ENCODE measurements at places on chromosomes 3 and 15.

DNA sequence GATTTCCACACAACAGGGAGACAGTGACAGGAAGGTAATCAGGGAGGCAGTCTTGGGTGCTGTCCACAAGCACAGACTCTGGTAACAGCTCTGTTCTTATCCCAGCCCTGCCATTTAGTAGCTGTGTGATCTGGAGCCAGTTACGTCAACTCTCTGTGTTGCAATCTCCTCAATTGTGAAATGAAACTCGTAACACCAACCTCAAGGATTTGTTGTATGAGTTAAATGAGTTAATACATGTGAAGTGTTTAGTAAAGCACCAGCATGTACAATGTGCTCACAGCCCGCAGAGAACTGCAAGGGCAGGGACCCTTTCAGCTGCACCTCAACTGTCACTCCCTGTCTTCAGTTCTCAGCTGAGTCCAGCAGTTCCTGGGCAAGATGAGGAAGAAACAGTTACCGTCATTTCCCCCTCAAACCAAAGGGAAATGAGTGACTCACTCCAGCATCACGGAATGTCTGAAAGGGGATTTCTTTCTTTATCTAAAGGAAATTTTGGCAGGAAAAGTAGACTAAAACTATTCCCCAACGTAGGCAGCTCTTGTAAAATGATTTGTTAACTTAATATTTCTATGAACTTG lies 39.9 kb upstream of the MB21D2 start:
- peak; percentile 62 for DNase-seq

DNA sequence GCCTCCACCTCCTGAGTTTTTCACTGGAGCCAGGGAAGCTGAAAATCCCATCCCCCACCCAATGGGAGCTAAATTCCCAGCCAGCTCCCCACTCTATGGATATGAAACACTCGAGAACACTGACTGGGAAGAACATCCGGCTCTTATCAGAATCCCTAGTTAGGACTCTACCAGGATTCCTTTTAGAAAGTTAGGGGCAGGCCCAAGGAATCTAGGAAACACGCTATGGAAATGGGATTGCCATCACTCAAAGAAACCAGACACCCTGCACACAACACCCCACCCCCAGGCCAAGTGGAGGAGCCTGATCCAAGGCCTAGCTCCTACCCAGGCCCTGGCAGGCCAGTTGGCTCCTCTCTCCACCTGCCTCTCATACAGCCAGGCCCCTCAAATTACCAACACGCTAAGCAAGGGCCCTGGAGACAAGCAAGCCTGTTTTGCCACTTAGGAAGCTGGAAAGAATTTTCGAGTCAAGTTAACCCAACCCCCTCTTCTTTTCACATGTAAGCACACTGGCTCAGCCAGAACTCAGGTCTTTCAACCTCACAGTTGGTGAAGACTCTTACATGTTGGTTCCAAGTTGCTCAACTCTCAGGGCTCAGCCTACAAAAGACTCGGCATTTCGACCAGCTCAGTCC lies 75.5 kb downstream of the RBPMS2 start:
- DNase-seq = peak; percentile 44

DNA sequence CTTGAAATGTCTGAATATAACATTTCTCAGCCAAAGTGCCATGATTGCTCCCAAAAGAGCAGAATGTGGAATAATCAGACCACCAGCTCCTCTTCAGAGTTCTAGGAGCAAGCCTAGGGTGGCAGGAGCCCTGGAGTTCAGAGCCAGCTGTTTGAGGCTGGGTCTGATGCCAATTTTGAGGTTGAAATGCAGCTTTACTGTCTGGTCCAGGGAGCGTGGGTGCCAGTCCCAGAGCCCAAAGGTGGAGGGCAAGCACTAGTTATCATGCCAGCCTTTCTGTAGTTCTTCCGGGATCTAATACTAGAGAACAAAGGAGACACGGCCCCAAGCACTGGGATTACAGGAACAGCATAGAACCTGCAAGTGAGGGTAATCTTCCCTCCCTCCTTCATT lies 69.3 kb downstream of the TNFAIP8L3 start:
- DNase-seq = no peak

- no peak for DNase-seq
Observed at GRCh38 chr15:78440375-78441373, 2.7 kb downstream of the IREB2 start.

- DNase-seq = peak; percentile 45
Observed at GRCh38 chr15:65460741-65461347, 38.1 kb upstream of the IGDCC4 start.

DNA sequence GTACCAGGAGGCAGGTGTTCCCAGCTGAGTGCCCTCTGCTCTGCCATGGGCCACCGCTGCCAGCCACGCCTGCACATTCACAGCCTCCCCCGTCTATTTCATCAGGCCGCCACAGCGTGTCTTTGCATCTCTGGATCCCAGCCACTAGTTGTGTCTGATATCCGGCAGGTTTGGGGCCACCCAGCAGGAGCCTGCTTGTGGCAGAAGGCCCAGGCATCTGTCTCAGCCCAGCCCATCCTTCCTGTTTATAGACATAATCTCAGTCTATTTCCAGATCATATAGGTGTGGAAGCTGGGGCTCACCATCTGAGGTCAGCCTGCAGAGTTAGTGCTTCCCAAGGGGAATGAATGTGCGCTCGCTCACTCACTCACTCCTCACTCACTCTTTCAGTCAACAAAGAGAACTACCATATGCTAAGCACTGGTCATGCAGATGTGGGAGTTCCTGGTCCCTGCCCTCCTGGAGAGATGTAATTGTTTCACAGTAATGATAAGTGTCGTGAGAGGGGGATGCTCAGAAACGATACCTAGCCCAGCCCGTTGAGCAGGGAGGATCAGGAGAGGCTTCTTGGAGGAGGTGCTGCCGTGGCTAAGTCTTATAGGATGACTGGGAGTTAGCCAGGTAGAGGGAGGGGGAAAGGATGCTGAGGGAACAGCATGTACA lies 60.6 kb downstream of the FGD5 start:
- DNase-seq = peak; percentile 6

DNA sequence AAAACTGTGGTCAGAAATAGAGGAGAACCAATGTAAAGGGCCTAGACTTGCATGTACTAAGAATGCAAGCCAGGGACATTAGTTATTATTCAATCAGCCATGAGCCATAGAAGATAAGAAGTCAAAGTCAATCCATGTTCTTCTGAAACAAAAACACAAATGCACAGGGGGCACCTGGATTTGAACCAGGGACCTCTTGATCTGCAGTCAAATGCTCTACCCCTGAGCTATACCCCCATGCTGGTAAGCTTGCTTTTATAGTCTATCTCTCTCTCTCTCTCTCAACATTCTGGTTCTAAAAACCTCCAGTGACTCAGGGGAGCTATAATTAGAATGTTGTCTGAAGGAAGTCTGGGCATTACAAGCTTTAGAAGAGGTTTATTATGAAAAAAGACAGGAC lies 85.6 kb upstream of the ACP3 start:
- DNase-seq = peak; percentile 71

GRCh38 chr3:33957176-33957575 lies 158.7 kb downstream of the PDCD6IP start:
- no peak for DNase-seq

DNA sequence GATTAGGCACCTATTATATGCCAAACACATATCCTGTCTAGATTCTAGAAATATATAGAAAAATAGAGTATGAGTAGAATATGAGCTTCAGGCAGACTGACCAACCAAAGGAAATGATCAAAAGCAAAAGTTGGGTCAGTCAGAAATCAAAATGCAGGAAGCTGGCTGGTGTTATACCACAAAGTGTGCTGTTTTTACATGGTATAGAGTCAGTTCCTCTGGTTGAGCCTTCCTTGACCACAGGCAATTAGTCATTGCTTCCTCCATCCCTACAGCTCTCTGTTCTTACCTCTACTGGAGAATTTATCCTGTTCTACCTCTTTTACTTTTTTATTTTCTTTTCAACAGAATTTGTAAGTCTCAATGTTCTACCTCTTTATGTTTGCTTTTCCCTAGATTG lies 149.8 kb downstream of the TMCO5A start:
- DNase-seq = peak; percentile 49

- DNase-seq = peak; percentile 64
Observed at GRCh38 chr15:63232405-63232804, 43.0 kb downstream of the RAB8B start.

- no peak for DNase-seq
Observed at GRCh38 chr3:12964711-12965612, 108.3 kb downstream of the IQSEC1 start.

- peak; percentile 59 for DNase-seq
Observed at GRCh38 chr3:55156851-55157650, 229.2 kb upstream of the LRTM1 start.

- DNase-seq = peak; percentile 53
Observed at GRCh38 chr15:85646538-85647091, 148.1 kb downstream of the KLHL25 start.

- no peak for DNase-seq
Observed at GRCh38 chr3:136186344-136186743, 9.8 kb downstream of the MSL2 start.

DNA sequence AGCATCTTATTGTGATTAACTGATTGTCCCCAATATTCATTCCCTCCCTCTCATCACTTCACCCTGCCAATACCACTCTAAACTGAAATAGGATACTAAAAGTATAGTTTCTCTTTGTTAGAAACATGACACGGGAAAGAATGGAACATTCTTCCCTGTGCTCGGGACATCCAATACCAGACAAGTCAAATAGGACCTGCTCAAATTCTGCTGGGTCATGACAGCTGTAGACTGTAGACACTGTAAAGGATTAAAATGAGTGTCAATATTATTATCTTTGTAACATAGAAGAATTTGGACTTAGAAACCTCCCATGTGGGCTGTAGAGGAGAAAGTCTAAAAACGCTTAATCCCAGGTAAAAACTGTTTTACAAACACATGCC lies 315.0 kb upstream of the NR2E3 start:
- DNase-seq = no peak

DNA sequence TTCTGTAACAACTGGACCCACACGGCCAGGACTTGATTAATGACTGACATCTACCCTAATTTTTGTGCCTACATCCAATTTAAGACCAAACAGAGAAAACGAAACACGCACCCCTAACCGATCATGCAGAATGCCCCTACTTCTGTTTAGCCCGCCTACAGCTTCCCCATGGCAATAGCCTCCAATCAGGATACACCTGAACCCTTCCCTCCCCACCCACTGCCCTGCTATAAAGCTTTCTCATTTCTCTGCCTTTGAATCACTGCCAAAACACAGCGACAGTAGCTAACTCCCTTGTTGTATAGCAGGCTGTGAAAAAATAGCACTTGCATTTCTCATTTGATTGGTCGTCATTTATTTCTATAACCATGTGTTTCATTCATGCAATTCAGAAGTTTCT lies 45.2 kb upstream of the DPPA4 start:
- no peak for DNase-seq

- peak; percentile 29 for DNase-seq
Observed at GRCh38 chr3:16528581-16528993, 15.1 kb upstream of the RFTN1 start.

DNA sequence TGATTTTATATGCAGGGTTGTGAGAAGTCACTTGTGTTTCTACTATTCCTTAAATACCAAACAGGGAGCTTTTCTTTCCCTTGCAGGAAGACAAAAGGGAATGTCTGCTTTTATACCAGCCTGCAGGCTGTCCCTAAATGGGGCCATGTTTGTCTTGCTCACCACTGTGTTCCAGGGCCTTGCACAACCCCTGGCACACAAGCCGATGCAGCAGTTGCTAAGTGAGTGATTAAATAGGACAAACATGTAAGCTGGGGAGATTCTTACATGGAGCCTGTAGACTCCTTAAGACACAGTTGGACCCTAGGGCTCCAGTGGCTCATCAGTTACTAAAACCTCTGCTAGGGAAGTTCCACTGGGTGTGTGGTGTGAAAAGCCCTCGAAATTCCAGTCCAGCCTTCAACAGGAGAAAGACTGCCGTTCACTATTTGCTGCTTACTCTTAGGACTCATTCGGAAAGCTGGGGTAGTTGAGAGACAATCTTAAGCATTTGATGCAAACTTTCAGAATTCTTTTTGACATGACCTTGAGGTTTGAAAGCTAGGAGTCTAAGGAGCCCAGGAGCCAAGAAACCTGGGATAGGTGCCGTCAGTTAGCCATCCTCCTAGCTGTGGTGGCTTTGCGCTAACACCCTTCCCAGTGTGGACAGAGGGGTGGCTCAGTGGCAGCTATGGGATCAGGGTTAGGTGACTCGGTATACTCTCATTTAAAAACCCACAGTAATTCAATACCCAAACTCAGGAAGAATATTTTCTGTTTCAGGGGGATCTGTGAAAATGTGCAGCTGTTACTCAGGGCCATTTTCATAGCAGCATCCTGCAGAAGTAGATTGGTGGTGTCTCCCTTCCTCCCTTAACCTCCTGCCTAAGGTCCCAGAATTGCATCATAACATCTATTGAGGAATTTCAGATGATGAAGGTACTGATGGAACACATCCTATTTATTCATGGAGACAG lies 39.1 kb downstream of the SYNM start:
- peak; percentile 26 for DNase-seq

DNA sequence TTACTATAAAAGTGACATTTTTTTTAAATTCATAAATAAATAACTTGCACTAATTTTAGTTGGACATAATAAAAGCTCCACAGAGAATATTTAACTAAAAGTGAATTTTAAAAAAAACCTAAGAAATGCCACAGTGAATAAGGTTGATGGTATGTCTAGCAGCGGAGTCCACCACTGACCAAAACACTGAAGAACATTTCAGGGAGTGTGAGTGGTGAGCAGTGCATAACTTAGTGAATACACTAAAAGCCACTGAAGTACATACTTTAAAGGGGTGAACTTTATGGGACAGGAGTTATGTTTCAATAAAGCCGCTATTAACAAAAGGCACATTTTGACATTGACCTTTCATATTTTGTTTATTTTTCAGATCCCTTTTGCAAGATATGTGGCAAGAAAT lies 32.3 kb downstream of the SRP14 start:
- peak; percentile 74 for DNase-seq

DNA sequence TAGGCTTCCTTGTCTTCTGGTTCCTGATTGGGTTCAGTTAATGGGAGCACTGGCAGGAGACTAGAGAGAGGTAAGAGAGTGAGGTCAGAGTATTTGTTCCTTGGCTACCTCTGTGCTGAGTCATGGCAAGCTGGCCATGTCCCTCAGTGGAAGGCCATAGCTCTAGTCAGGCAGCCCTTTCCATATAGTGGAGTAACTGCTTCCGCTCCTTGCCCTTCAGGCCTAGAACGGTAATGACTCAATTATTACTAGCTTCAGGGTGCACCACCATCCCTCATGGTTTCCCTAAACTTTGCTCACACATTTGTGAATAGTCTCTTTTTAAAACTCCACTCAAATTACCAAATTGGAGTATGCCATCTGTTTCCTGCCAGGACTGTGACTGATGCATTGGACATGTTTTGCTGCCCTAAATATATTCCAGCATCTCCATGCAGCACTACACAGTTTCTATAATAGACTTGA lies 10.5 kb upstream of the ANO10 start:
- DNase-seq = peak; percentile 74

DNA sequence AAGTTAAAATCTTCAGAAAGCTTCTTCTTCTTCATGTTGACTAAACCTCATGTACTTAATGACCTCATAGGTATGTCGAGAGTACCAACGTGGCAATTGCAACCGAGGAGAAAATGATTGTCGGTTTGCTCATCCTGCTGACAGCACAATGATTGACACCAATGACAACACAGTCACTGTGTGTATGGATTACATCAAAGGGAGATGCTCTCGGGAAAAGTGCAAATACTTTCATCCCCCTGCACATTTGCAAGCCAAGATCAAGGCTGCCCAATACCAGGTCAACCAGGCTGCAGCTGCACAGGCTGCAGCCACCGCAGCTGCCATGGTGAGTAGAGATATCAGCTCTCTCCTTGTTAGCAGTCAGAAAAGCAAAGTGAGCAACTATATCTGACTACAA lies 176.5 kb downstream of the MBNL1 start:
- DNase-seq = no peak

Measured in fibroblast of skin of back (primary cell).